ENCODE measurements at places on chromosomes 7 and 10. TPM values are rescaled to one million over a fixed set of nuclear protein-coding genes. Genes with fewer than 3 reads are reported as not detected.

PRR15 gene
- polyA plus RNA-seq: 2.2 TPM

ENTPD1 gene
- 12.7 TPM for polyA plus RNA-seq

SFTPA1 gene
- not detected for polyA plus RNA-seq

- DNase-seq: no peak
These were observed 20.1 kb downstream of the RUNDC3B start for GRCh38 chr7:87648316-87648715.

GRCh38 chr10:107647462-107647861 is 483.0 kb upstream of the SORCS1 start:
- no peak for DNase-seq

Data from testis (tissue), 5 donors.